ENCODE measurements at places on chromosomes 11 and 22. TPM values are rescaled to one million over a fixed set of nuclear protein-coding genes. Genes with fewer than 3 reads are reported as not detected.

DNA sequence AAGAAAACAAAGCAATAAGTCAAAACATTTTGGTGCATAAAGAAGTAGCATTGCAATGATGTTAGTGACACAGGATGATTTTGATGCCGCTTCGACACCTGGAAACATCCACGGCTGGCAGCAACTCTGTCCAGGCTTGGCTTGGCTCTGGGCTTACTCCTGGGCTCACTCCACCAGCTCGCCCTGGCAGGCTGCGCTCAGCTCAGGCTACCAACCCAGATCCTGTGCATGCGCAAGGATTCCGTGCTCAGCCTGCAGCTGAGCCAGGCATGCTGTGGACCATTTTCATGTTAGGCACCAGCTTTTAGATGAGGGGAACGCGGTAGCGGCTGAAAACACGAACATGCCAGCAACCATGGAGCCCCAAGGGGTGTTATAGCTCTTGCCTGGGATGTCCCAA, 66.0 kb downstream of the SLC25A17 start:
- no peak for DNase-seq

DNA sequence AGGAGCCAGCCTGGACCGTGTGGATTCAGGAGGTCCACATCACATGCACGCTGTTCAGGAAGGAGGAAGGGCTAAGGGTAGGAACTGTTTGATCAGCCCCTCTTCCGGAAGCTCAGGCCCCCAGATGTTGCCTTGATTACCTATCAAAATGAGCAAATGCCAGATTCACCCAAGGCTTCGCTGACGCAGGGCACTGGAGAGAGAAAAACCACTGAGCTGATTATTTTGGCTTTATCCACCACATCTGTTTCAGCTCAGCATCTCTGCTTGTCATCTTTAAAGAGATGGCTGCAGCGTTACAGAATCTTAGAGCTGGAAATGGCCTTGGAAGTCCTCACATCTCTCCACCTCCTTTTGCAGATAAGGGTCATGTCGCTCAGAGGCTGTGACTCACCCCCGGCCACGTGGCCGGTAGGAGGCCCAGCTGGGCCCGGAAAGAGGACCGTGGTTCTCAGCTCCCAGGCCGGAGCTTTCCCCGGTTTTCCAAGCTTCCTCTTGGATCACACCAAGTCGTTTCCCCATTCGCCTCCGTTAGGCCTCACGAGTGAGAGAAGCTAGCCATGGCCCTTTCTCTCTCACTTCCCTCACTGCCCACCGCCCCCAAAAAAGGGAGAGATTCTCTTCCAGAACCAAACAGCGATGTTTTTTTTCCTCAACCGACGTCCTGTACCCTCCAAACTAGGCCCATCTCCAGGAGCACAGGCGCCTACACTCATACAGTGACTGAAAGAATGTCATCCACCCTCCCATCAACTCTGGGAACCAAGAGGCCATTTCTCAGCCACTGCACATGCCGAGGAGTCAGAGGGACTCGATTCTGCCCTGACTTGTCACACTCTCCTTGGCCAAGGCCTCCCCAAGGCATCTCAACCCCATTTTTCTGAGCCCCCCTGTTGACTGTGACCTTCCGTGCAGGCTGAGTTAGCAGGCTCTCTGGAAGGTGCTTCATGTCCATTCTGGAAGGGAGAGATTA, 37.6 kb downstream of the LIF start:
- DNase-seq: peak; percentile 81

- DNase-seq: no peak
These were observed 99.2 kb downstream of the BBOX1 start for GRCh38 chr11:27139742-27140367.

- DNase-seq: no peak
These were observed 111.2 kb downstream of the MICAL3 start for GRCh38 chr22:17912945-17913721.

- peak; percentile 83 for DNase-seq
These were observed 861 bp upstream of the LTBP3 start for GRCh38 chr11:65558930-65559509.

- no peak for DNase-seq
These were observed 17.3 kb downstream of the MS4A6A start for GRCh38 chr11:60165538-60165937.

GRCh38 chr11:10930224-10930971, 72.5 kb upstream of the ZBED5 start:
- peak; percentile 71 for DNase-seq

ZNRF3 gene
- 3.5 TPM for polyA plus RNA-seq

PDGFB gene
- polyA plus RNA-seq: 9.8 TPM
